ENCODE measurements at places on chromosomes 6 and 20. TPM values are rescaled to one million over a fixed set of nuclear protein-coding genes. Genes with fewer than 3 reads are reported as not detected.

SLC24A3 gene
- 12.9 TPM for total RNA-seq

- no peak overlapping the region for H3K27ac ChIP-seq
- H3K4me3 ChIP-seq = no peak overlapping the region
- no peaks in the 10 kb centered on the region for H3K27me3 ChIP-seq
- peaks cover 20% of the 10 kb centered on the region for H3K4me1 ChIP-seq
These were observed 65.9 kb downstream of the PREX1 start for GRCh38 chr20:48761874-48762273.

GRCh38 chr6:89284963-89285735 lies 29.9 kb downstream of the GABRR2 start:
- H3K36me3 ChIP-seq = no peaks in the 10 kb centered on the region
- H3K4me1 ChIP-seq = no peaks in the 10 kb centered on the region

DNA sequence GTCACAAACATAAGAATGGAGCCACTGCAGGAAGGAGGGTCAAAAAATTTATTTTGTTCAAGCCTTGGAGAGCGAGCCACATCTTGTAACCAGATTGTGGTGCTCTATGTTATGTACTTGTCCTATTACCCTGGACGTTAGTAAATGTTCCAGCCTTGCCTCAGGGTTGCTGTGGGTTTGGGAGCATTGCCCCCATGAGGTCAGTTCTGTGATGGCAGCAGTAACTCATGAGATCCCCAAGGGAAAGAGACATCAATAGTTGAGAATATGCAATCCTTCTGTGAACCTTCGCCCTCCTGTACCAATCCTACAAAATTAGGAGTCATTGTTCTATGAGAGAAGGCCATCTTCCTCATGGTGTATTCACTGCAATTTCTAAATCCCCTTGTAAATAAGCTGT lies 16.4 kb upstream of the CFAP206 start:
- no peaks in the 10 kb centered on the region for H3K4me1 ChIP-seq
- H3K4me3 ChIP-seq = no peak overlapping the region
- H3K27ac ChIP-seq = no peak overlapping the region
- no peak for DNase-seq
- H3K36me3 ChIP-seq = no peaks in the 10 kb centered on the region
- no peaks in the 10 kb centered on the region for H3K27me3 ChIP-seq

DNA sequence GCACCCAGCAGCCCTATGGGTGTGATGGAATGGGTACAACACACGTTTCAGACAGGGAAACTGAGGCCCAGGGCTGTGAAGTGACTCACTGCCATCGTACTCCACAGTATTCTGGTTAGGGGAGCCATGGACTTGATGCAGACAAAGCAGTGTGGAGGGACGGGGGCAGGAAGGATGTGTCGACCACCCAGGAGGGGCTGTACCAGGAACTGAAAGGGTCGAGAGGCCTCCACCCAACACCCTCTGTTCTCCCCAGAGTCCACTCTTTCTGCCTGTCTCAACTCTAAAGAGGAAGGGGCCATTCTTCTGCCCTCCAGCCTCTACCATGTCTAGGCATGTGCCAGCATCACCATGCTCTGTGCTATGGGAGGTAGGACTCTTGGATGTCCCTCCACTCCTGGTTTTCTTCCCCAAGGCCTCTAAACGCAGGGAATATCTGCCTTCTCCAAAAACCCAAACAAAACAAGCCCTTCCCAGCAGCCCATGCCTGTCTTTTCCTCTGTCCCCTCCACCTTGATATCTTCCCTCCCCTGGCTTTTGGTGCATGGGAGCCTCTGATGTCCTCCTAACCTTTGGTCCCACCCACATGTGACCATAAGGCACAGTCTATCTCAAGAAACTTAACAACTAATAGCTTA lies 7.4 kb downstream of the SLC22A1 start:
- H3K4me1 ChIP-seq = peaks cover 2% of the 10 kb centered on the region
- peak; percentile 38 for DNase-seq
- H3K27ac ChIP-seq = no peak overlapping the region
- no peaks in the 10 kb centered on the region for H3K27me3 ChIP-seq

DNA sequence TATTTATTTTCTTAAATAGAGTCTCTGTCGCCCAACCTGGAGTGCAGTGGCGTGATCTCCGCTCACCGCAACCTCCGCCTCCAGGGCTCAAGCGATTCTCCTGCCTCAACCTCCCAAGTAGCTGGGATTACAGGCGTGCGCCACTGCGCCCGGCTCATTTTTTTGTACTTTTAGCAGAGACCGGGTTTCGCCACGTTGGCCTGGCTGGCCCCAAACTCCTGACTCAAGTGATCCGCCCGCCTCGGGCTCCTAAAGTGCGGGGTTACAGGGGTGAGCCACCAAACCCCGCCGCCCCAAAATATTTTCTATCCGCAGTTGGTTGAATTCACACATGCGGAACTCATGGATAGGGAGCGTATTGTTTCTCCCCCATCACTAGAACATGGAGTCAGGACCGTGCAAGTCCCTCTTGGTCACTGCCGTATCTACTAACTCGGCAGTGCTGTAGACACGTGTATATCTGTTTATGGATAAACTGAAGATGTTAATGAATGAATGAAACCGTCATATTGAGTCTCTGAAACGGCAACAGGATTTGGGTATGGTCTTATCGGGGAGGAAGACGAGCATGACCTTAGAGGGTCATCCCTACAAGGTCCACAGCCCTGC lies 904 bp downstream of the MKKS start:
- no peaks in the 10 kb centered on the region for H3K36me3 ChIP-seq
- peak overlapping the region; percentile 84 for H3K27ac ChIP-seq
- peak overlapping the region; percentile 96 for H3K4me3 ChIP-seq
- no peak for DNase-seq

EPPIN gene
- total RNA-seq = not detected

ADISSP gene
- 48.4 TPM for total RNA-seq

DNA sequence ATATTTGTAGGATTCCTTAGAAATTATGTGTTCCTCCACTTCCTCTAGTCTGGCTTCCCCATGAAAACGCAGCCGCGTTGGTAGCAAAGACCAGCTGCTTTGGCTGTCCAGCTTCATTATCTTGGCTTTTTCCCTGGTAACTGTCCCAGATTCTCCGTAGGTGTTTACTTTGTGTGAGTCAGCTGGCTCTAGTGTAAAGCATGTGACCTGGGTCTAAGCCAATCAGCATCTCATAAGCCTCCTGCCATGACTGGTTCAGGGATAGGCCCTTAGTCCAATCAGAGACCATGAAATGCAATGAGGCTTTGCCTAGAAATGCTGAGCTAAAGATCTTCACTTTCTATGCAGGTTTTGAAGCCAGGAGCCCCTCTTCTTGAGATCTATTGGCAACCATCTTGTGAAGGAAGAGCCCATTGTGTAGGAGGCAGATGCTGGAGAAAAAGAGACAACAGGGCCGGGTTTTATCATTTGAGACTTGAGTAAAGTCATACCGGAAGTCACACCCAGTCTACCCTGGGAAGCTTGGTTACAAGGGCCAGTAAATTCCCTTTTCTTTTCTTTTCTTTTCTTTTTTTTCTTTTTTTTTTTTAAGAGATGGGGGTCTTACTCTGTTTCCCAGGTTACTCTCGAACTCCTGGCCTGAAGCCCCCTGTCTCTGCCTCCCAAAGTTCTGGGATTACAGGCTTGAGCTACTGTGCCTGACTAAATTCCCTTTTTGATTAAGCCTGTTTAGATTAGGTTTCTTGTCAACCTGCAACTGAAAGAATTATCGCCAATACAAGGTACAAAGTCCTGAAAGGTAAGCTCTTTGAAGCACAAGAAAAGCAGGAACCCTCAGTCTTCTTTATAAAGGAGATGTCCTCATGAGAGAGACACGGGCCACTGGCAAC lies 256.5 kb upstream of the RREB1 start:
- H3K36me3 ChIP-seq = no peaks in the 10 kb centered on the region
- no peaks in the 10 kb centered on the region for H3K27me3 ChIP-seq
- no peak overlapping the region for H3K27ac ChIP-seq
- no peak overlapping the region for H3K4me3 ChIP-seq
- H3K4me1 ChIP-seq = peaks cover under 1% of the 10 kb centered on the region

PNLDC1 gene
- not detected for total RNA-seq

- no peak overlapping the region for H3K4me3 ChIP-seq
- no peak overlapping the region for H3K27ac ChIP-seq
- no peaks in the 10 kb centered on the region for H3K36me3 ChIP-seq
- no peaks in the 10 kb centered on the region for H3K4me1 ChIP-seq
- DNase-seq = no peak
- H3K27me3 ChIP-seq = no peaks in the 10 kb centered on the region
These were observed 504.0 kb upstream of the PTCHD4 start for GRCh38 chr6:48615041-48615440.

All from ascending aorta (tissue), 2 donors.